NCI-H2171 (cell line): ENCODE measurements at places on chromosomes 6 and 20.
A peak's percentile ranks its signal among the peaks of the same experiment; 100 is the strongest.

GRCh38 chr6:11144393-11144851, 32.9 kb upstream of the ERVFRD-1 start:
- DNase-seq = peak; percentile 11

DNA sequence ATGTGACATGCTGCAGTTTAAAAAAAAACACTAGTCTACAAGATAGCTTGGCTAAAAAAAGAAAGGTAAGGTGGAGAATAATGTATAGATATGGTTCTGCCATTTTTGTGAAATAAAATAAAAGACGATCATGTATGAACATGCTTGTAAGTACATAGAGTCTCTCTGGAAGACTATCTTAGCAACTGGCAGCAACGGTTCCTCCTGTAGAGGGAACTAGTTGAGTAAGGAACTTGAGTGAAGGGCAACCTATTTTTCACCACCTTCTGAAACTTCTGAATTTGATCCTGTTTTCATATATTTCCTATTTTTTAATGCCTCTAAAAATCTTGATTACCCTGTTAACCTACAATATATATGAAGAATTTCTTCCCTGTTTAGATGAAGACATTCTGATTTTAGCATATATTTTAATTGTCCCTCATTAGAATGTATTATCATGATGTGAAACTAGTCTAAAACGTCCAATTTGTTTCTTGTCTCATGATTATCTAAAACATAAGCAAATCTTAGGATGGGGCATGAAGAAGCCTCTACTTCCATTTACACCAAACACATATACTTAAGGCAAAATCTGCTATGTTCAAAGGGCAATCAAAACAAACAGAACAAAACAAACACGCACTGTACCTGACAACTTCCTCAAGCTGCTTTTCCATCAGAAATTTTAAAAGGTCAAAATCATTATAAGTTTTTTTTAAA, 202.5 kb downstream of the ISM1 start:
- DNase-seq = no peak

- no peak for DNase-seq
Measured at GRCh38 chr6:29984232-29984631, 41.9 kb downstream of the HLA-A start.

GRCh38 chr6:82419132-82419581, 55.5 kb downstream of the TPBG start:
- DNase-seq = no peak

DNA sequence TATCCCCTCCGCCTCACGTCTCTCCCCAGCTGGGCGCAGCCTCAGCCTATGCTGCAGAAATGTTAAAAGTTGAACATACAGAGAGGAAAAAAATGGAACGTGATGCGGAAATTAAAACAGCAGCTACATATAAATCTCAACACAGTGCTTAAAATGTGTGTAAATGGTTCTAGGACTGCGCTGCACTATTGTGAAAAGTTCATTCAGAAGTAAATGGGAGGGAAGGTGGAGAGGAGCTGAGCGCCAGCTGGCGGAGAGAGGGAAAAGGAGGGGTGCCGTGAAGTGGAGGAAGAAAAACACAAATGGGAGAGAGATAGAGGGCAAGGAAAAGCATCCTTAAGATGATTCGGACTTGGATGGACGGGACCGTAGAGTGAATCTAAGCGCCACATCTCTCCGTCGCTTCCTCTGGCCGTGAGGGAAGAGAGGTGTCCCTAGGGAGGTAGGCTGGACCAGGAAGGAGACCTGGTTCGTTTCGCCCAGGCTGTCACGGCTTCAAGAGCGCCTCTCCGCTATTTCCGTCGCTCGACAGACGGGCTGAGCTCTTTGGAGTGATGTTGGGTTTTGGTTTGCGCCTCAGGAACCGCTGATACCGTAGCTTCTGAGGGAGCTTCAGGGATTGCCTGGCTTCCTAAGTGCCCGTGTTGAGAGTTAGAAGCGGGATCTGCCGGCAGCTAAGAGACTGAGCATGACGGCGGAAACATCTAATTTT, 113.7 kb downstream of the TRIM27 start:
- no peak for DNase-seq
